CD4-positive, alpha-beta T cell (primary cell): ENCODE measurements at places on chromosomes 13 and 19. TPM values are rescaled to one million over a fixed set of nuclear protein-coding genes. Genes with fewer than 3 reads are reported as not detected.
A peak's percentile ranks its signal among the peaks of the same experiment; 100 is the strongest.

NEK5 gene
- total RNA-seq = 0.08 TPM

DNA sequence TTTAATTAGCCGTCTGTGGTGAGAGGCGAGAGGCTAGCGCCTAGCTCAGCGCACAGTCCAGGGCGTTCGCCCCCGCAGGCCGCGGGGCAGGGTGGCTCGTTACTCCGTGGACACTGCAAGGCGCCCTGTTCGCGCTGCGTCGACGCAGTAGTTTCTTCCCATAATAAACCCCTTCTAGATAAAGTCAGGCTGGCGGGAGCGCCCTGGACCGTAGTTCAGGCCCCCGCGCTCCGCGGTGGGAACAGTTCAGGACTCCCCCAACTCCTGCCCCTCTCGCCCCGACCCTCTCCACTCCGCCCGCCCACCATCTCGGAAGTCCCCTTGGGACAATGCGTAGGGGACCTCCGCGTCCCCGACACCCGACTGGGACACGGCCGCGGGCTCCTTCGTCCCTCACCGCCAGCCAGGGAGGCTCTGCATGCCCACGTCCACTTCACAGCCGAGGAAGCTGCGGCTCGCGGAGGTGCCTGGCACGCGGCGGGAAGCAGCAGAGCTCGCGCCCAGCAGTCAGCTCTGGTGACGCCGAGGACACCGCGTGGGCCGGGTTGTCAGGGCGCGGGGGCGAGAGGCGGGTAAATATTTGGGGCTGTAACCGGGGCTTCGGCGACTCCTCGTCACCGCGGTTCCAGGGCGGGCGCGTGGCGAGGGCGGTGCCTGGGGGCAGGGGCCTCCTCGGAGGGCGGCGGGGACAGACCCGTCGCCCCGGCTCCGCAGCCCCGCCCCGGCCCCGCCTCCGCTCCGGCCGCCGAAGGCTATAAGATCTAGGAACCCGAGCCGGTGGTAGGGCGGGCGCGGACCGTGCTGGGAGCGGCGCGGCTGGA, at the start of gene RGCC:
Gene RGCC, plus strand, starts transcription at position 783 of the 821 bp plus-strand sequence. CDS start 158 bp downstream, outside the sequence.
- H3K36me3 ChIP-seq = peaks cover 34% of the 10 kb centered on the region
- peak within 1 kb of the TSS; percentile 92 for H3K4me3 ChIP-seq
- no peaks in the 10 kb centered on the region for H3K27me3 ChIP-seq
- peaks cover 38% of the 10 kb centered on the region for H3K4me1 ChIP-seq

- H3K4me1 ChIP-seq = peaks cover 6% of the 10 kb centered on the region
- H3K27ac ChIP-seq = no peak overlapping the region
- H3K27me3 ChIP-seq = no peaks in the 10 kb centered on the region
- no peaks in the 10 kb centered on the region for H3K36me3 ChIP-seq
Observed at GRCh38 chr19:46813839-46814358, 25.5 kb upstream of the SLC1A5 start.

DNA sequence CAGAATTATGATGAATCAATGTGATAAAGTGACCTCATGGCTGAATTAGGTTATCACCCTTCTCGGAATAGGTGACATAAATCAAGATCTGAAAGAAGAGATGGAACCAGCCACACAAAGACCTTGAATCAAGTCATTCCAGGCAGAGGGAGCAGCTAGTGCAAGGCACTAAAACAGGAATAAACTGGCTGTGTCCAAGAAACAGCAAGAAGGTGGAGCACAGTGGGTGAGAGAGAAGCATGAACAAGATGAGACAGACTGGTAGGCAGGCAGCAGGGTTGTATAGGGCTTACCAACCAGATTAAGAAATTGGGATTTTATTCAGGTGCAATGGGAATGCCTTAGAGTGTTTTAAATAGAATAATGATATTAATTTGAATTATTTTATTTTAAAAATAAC, 470.3 kb downstream of the PCDH20 start:
- DNase-seq = no peak
- no peak overlapping the region for H3K4me3 ChIP-seq
- H3K27me3 ChIP-seq = no peaks in the 10 kb centered on the region
- H3K36me3 ChIP-seq = no peaks in the 10 kb centered on the region
- no peak overlapping the region for H3K27ac ChIP-seq

- no peak for DNase-seq
- H3K4me3 ChIP-seq = no peak overlapping the region
- H3K36me3 ChIP-seq = peaks cover 76% of the 10 kb centered on the region
- no peak overlapping the region for H3K27ac ChIP-seq
- peaks cover 17% of the 10 kb centered on the region for H3K4me1 ChIP-seq
Observed at GRCh38 chr19:49861107-49861506, 6.3 kb downstream of the PNKP start.

DNA sequence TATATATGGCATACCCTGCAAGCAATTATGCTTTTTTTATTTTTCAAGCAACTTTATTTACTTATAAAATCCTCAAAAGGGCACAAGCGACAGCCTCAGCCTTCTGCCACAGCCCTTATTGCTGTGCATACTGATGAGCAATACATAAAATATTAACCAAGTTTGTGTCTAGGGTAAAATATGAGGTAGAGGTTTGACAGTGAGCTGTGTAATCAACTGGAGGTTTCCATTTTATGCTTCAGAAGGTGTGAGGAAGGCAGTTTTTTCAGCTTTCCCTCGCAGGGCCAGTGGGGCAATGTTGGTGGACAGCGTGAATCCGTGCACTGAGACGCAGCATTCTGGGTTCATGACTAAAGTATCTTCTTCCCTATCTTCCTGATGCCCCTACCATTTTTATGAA, 310.4 kb downstream of the IRS2 start:
- H3K27ac ChIP-seq = no peak overlapping the region
- H3K4me3 ChIP-seq = no peak overlapping the region
- no peaks in the 10 kb centered on the region for H3K36me3 ChIP-seq
- H3K27me3 ChIP-seq = no peaks in the 10 kb centered on the region
- no peaks in the 10 kb centered on the region for H3K4me1 ChIP-seq

DNA sequence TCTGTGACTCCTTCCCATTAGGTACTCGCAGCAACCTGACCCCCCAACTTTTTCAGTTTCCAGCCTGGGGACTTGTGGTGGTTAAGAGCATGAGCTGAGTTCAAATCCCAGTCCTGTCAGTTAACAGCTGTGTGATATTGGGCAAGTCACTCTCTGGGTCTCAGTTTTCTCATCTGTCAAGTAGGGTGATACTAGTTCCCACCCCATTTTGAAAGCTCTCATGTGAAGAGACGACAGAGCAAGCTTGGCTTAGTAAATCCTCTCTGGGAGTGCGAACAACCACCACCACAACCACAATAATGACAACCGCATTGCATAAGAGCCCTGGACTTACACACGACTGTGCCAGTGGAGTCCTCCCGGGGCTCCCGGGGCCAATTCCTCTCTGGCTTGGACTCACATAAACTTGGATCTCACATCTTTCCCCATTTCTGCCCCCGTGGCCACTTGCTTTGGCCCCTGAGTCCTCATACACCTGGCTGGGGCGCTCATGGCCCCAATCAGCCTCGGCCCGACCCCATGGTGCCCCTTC, 454 bp downstream of the BLVRB start:
- H3K4me3 ChIP-seq = peak overlapping the region; percentile 81
- H3K36me3 ChIP-seq = no peaks in the 10 kb centered on the region
- peak overlapping the region; percentile 62 for H3K27ac ChIP-seq
- DNase-seq = no peak
- peaks cover 35% of the 10 kb centered on the region for H3K4me1 ChIP-seq

- no peaks in the 10 kb centered on the region for H3K27me3 ChIP-seq
- no peak overlapping the region for H3K27ac ChIP-seq
- H3K4me1 ChIP-seq = no peaks in the 10 kb centered on the region
- no peak for DNase-seq
Observed at GRCh38 chr13:76852986-76853385, 33.2 kb downstream of the KCTD12 start.

DNA sequence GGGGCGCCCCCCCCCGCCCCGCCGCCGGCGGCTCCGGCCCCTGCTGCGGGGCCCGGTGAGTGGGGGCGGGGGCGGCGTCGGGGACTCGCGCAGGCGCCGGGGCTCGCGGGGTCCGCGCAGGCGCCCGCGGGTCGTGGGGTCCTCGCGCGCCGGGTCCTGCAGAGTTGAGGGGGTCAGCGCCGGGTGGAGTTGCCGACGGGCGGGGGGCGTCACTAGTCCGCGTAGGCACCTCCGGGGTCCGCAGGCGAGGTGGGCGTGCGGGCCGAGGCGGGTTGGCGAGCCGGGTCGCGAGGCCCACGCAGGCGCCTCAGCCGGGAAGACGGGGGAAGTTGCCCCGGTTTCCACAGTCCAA, 365 bp downstream of the PPP6R1 start:
- no peaks in the 10 kb centered on the region for H3K36me3 ChIP-seq
- H3K4me3 ChIP-seq = peak overlapping the region; percentile 76
- H3K27ac ChIP-seq = peak overlapping the region; percentile 93
- H3K27me3 ChIP-seq = no peaks in the 10 kb centered on the region
- peaks cover 57% of the 10 kb centered on the region for H3K4me1 ChIP-seq

GRCh38 chr19:41205995-41206394, 13.0 kb downstream of the CYP2S1 start:
- no peak overlapping the region for H3K27ac ChIP-seq
- no peaks in the 10 kb centered on the region for H3K36me3 ChIP-seq
- DNase-seq = no peak
- H3K27me3 ChIP-seq = no peaks in the 10 kb centered on the region
- H3K4me1 ChIP-seq = peaks cover 9% of the 10 kb centered on the region

DNA sequence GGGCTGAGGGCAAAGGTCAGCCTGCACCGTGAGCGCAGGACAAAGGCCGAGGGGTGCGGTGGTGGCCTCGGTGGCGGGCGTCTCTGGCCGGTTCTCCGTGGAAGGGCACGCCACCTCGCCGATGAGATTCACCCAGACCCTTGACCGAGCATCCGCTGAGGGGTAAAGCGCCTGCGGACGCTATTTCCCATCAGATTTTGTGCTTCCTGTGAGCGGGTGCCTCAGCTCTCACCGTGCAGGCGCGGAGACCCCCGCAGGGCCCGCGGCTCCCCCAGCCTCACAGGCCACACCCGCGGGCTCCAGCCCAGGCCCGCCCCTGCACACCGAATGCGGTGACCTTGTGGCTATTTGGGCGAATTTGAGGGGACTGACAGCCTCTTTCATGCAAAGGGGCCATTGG, 348.0 kb downstream of the TEX29 start:
- DNase-seq = no peak
- H3K27me3 ChIP-seq = no peaks in the 10 kb centered on the region
- H3K27ac ChIP-seq = no peak overlapping the region
- H3K4me1 ChIP-seq = no peaks in the 10 kb centered on the region
- H3K36me3 ChIP-seq = no peaks in the 10 kb centered on the region

DNA sequence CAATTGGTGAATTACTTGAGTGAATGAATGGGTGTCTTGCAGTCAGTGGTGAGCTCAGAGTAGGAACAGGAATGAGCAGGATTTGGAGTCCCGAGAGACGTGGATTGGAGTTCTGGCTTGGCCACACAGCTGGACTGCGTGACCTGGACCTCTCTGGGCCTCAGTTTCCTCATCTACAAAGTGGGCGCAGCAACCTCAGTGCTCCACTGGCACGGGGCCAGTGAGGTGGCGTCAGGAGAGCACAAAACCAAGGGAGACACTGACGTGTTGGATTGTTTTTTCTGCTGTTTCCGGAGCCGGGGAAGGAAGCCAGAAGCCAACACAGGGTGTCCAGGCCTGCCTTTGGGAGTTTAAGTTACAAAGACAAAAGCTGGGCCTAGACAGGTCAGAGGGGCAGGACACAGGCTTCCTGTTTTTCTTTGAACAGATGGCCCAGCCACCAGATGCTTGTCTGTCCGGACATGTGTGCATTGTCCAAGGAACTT, 6.5 kb upstream of the DOCK6 start:
- H3K27ac ChIP-seq = no peak overlapping the region
- peaks cover 24% of the 10 kb centered on the region for H3K27me3 ChIP-seq
- no peak overlapping the region for H3K4me3 ChIP-seq
- DNase-seq = no peak

- peak within 1 kb of the TSS; percentile 50 for H3K4me3 ChIP-seq
- no peaks in the 10 kb centered on the region for H3K36me3 ChIP-seq
- peaks cover 23% of the 10 kb centered on the region for H3K4me1 ChIP-seq
Observed at GRCh38 chr19:48836089-48837017, at the start of gene HSD17B14. Gene HSD17B14 (minus strand): TSS chr19:48836491. CDS start chr19:48836411, 80 bp downstream.

GRCh38 chr19:19335408-19336158, 15.0 kb downstream of the MAU2 start:
- no peak overlapping the region for H3K4me3 ChIP-seq
- no peak for DNase-seq
- no peak overlapping the region for H3K27ac ChIP-seq
- peaks cover 78% of the 10 kb centered on the region for H3K36me3 ChIP-seq

- no peaks in the 10 kb centered on the region for H3K4me1 ChIP-seq
- DNase-seq = no peak
Observed at GRCh38 chr19:2592824-2593223, 109.7 kb downstream of the GNG7 start.

DNA sequence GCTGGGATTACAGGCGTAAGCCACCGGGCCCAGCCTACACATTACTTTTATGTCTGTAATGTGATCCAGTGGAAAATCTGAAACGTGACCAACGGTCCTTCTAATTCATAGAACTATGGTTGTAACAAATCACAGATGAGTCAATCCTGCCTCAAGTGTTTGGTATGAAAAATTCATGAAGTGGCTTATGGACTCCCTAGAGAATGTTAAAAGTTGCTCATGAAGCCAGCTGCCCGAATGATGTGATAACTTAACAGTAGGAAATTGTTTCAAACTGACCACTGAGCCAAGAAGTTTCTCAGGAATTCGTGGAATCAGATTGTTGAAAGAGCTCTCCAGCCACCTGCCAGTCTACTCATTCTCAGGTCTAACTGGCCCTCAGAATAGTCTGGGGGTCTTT, 59.4 kb upstream of the FARP1 start:
- H3K36me3 ChIP-seq = no peaks in the 10 kb centered on the region
- H3K4me3 ChIP-seq = no peak overlapping the region
- H3K27ac ChIP-seq = no peak overlapping the region
- H3K4me1 ChIP-seq = no peaks in the 10 kb centered on the region
- H3K27me3 ChIP-seq = no peaks in the 10 kb centered on the region
- DNase-seq = no peak

GRCh38 chr19:41189425-41190065, 3.5 kb upstream of the CYP2S1 start:
- H3K4me1 ChIP-seq = peaks cover 21% of the 10 kb centered on the region
- H3K36me3 ChIP-seq = no peaks in the 10 kb centered on the region
- H3K27ac ChIP-seq = no peak overlapping the region
- no peak overlapping the region for H3K4me3 ChIP-seq

ATP8B3 gene
- 3.2 TPM for total RNA-seq

AKAP8L gene
- total RNA-seq = 162 TPM

MBD3L3 gene
- total RNA-seq = not detected

KMT2B gene
- total RNA-seq = 59.7 TPM

- H3K27me3 ChIP-seq = peaks cover 76% of the 10 kb centered on the region
- H3K4me3 ChIP-seq = peak overlapping the region; percentile 19
- DNase-seq = peak; percentile 58
Observed at GRCh38 chr13:99980824-99981734, 505 bp upstream of the ZIC2 start.

GRCh38 chr13:28548468-28548867, 53.5 kb upstream of the FLT1 start:
- no peak for DNase-seq
- no peak overlapping the region for H3K4me3 ChIP-seq
- no peaks in the 10 kb centered on the region for H3K36me3 ChIP-seq
- H3K27me3 ChIP-seq = peaks cover 6% of the 10 kb centered on the region

- no peak overlapping the region for H3K4me3 ChIP-seq
- peaks cover 24% of the 10 kb centered on the region for H3K36me3 ChIP-seq
- H3K27me3 ChIP-seq = no peaks in the 10 kb centered on the region
- H3K4me1 ChIP-seq = no peaks in the 10 kb centered on the region
- no peak for DNase-seq
Observed at GRCh38 chr19:37519890-37520289, 13.2 kb downstream of the ZNF793 start.
